ENCODE measurements at places on chromosomes 2 and 18.

GRCh38 chr18:939958-940357 is 35.3 kb downstream of the ADCYAP1 start:
- no peak for DNase-seq

DNA sequence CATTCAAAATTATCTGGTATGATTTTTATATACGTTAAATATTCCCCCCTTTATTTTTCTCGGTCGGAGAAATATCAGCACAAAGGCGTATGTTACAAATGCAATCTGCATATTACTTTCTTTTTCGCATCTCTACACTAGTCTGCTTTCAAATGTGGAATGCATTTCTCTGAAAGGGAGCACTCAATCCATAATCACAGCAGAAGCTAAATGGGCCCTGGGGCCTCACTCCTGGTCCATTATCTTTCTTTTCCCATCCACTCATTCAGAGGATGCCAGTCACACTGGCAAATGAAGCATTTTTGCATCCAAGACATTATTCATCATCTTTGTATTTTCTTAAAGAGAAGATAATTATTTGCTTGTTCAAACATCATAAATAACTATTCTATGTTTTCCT is 295.2 kb upstream of the LRP1B start:
- DNase-seq = no peak

- DNase-seq = peak; percentile 27
Observed at GRCh38 chr2:181581534-181581933, 75.4 kb downstream of the CERKL start.

GRCh38 chr2:240928476-240929363 is 22.6 kb downstream of the CROCC2 start:
- DNase-seq = no peak

DNA sequence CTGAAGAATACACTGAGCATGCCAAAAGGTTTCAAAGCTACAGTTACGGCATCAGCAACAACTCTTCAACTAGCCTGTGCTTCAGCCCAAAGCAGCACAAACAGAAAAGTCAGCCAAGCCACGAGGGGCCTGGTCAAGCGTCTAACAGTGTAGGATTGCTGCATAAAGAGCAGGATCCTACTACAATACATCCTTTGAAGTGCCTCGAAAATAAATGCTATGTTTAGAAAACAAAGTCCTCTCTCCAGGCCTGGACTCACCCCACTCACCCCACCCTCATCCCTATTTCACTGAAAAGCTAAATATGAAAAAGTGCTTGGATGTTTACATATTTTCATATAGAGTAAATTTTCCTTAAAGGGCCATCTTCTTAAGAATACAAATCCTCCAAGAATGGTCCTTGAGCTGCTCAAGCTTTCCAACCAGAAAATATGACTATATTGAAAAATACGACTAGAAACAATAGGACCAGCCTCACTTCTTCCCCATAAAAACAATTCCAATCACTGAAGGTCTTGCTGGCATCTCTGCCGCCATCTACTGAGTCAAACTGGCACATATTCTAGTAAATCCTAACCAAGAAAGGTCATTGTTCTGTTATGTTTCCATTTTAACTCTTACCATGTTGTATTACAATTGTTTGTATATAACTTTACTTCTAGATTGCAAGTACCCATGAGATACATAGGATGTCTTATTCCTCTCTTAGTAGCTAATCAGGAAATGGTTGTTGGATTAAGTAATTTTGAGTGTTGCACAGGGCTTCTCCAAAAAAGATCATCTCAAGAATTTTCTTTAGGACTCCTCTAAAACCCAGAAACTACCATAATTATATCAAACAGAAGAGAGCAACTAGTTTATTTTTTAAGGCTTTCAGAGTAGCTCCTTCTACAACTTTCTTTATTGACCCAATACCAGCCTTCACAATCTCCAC is 63.6 kb downstream of the CLHC1 start:
- no peak for DNase-seq

DNA sequence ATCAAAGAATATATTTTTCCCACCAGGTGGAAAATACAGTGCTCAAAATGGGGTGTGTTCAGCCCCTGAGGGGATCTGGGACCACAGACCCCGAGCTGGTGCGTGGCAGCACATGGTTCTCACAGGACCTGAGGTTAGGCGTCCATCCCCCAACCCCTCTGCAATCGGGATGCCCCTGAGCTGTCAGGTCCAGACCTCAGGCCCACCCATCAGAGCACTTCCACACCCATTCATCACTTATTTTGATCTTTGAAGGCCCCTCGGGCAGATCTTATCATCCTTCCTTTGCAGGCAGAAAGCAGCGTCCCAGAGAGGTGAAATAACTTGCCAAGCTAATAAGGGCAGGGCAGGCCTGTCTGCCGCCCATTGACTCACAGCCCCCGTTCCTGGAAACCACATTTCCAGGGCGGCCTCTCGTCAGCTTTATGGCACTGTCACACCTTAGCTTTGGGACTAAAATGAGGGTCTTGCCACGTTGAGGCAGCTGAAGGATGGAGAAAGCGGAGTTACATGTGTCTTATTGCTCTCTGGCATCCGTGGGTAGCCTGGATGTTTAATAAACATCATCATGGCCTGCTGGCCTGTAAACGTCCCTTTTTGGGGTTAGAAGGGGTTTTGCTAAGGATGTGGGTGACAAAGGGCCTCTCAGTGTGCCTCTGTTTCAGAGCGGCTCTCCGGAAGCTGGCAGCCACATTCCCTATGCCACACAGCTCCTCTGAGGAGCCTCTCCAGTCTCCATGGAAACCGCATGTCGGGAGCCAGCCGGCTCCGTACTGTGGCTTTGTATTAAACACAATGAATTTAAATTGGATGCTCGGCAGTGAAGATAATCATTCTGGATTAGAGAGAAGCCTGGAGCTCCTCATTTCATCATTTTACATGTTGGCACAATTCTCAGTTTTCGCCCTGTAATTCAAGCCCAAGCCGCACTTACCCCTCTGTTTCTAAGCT is 58.3 kb upstream of the MAPRE3 start:
- peak; percentile 45 for DNase-seq

GRCh38 chr2:37143974-37144373 is 12.8 kb downstream of the EIF2AK2 start:
- no peak for DNase-seq

- DNase-seq = no peak
Observed at GRCh38 chr18:4134700-4135099, 320.4 kb downstream of the DLGAP1 start.

GRCh38 chr2:160606341-160606740 is 112.7 kb upstream of the RBMS1 start:
- no peak for DNase-seq

GRCh38 chr2:20596973-20597859 is 53.7 kb downstream of the HS1BP3 start:
- DNase-seq = peak; percentile 3

- DNase-seq = no peak
Observed at GRCh38 chr2:112788653-112789052, 4.4 kb upstream of the IL1A start.

GRCh38 chr2:36807223-36807886 is 110.8 kb downstream of the VIT start:
- no peak for DNase-seq

- DNase-seq = no peak
Observed at GRCh38 chr2:236250286-236250685, 13.9 kb downstream of the ASB18 start.

DNA sequence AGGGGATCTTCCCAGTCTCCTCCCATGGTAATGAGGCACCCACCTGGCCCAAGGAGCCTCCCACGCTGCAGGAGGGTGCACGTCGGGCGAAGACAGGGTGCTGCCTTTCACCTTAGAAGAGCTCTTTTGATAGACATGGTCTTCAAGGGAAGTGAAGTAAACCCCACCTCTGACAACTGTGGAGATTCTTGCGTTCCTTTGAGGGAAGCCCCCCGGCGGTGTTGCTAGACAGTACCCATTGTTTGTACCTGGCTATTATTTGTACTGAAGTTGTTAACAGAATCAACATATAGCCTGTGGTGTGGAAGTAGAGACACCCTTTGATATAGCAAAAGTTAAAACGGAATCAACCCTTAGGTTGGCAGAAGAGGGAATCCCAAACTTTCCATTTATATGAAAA is 648.0 kb downstream of the GALR1 start:
- DNase-seq = no peak

DNA sequence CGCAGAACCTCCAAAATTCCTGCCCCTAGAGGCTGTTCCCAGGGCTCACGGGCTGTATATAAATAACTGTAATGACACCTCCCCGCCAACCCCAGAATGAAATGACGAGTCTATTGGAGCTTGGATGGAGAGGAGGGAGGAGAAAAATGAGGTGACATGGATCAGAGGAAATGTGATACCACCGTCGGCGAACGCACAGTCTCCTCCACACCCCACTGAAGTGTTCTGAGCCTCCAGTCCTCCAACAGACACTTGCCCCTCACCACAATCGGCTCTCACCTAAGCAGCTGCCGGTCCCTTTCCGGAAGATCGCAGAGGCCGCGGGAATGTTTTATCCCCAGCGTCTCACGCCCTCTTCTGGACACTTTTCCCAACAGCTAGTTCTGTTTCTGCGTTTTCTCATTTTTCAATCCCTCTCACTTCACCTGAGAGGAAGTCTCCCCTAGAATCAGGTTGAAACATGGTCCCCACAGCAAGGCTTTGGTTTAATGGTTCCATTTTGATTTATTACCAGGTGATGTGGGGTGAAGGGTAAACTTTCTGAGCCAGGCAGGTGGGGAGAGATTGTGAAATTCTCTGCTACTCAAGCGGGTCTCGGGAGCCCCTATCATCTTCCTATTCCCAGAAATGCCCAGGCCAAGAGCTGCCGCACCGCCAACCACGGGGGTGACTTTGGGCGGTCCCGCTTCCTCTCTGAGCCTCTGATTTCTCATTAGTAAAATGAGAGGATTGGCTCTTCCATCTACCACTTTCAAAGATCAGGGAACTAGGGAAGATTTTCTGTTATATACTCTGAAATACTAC is 9.1 kb upstream of the MYO5B start:
- peak; percentile 74 for DNase-seq

DNA sequence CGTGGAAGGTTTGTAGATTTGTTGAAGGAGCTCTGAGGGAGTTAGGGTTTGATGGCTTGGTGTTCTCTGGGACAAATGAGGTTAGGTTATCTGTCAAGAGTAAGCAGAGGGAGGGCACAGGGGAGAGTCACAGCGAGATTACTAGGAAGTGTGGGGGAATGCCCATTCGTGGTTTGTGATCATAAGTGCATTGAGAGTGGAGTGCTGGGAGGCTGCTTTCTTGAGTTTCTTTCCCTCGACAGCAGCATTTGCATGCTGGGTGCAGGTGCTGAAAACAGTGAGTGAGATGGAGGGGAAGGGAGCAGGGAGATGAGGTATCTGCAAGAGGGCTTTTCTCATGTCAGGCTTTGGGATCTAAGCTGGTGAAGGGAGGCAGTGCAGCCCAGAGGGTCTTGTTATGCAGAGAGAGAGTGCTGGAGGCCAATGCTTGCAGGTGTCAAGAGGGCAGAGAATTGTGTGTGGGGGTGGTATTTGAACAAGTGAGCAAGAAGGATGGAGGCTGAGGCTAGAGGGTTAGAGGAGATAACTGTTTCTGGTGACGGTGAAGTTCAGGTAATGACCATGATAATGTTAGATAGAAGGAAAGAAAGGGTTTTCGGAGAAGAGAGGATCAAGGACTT is 8.8 kb downstream of the RALB start:
- DNase-seq = no peak
